Left forelimb (tissue), 1 donor: ENCODE measurements at places on chromosomes 1 and 21.

- DNase-seq: no peak
Measured at GRCh38 chr1:206555473-206555935, 48.2 kb downstream of the RASSF5 start.

- DNase-seq: no peak
Measured at GRCh38 chr1:26824731-26825130, 1.8 kb upstream of the ZDHHC18 start.

- DNase-seq: no peak
Measured at GRCh38 chr1:177246710-177247580, 76.2 kb downstream of the BRINP2 start.

GRCh38 chr1:89068291-89068690 is 3.3 kb upstream of the GBP1 start:
- DNase-seq: no peak

GRCh38 chr1:1021010-1021919 is 1.3 kb downstream of the AGRN start:
- DNase-seq: no peak

- no peak for DNase-seq
Measured at GRCh38 chr1:15410884-15411245, 1.2 kb downstream of the EFHD2 start.

DNA sequence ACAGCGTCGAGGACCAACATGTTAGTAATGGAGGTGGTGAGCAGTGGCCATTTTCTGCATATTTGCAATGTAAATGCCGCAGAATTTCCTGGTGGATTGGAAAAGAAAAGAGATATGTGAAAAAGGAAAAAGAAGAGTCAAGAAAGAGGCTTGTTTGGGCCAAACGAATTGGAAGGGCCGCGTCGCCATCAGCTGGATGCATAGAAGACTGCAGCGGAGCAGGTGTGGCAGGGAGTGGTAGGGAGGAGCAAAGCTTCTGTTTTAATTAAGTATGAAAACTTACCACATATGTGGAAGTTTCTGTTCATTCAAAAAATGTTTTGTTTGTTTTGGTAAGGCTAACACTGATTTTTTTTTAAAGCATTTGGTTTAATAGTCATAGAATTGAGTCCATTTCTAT is 690.7 kb downstream of the NCAM2 start:
- no peak for DNase-seq

GRCh38 chr1:55255901-55256300 is 40.7 kb upstream of the USP24 start:
- DNase-seq: no peak

DNA sequence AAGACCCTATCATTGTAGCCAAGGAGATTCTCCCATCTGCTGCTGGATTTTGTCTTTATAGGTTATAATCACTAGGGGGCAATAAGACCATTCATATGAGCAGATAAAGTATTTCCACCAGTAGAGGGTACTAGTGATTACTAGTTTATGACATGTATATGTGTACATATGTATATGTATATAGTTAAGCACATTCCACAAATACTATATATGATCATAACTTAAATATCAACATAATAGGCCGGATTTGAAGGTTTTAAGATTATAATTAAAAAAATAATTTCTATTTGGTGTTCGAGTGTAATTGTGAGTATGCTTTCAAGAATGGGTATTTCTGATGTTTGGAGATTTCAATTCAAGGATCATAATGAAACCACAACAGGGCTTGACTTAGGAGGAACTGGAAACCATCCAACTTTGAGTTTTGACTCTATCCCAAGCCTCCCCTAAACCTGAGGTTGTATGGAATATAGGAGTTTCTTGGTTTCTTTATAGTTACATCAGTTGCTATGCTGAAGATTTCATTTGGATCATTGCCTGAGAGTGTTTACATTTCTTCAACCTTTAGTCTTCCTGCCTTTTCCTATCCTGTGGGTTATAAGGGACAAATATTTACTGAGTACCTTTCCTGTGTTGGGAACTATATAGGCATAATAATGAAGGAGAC is 16.9 kb downstream of the TCEANC2 start:
- no peak for DNase-seq

- DNase-seq: no peak
Measured at GRCh38 chr1:162000053-162000420, 23.6 kb downstream of the OLFML2B start.

DNA sequence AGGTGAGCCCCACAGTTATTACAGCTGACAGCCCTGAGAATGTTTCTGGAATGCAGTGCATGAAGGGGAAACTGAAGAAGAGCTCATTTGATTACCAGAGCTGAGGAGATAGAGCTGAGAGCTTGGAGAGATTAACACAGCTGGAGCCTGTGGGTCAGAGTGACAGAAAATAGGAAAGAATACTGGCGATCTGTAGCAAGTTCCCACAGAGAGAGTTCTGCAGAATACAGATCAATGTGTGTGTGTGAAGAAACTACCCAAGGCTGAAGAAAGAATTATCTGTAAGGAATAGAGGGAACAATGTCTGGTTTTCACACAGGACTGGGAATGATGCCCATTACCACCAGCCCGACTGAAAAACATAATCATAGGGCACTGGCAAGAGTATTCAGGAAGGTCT is 103.6 kb upstream of the SNX7 start:
- DNase-seq: no peak

DNA sequence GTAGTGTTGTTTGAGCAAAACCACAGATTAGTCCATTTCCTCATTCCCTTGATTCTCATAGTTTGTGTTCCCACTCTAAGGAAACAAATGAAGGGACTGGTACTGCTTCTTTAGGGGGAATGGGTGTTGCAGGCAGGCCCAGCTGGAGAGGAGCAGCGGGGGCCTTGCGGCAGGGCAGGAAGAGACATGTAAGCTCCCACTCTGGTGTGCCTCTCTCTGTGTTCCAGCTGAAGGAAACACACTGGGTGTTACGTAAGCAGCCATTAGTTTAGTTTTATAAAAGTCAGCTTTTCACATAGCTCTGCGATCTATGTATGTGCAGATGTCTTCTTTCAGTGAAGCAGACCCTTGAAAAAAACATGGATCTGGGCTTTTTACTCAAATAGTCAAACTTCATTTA is 99.5 kb downstream of the CACHD1 start:
- no peak for DNase-seq

DNA sequence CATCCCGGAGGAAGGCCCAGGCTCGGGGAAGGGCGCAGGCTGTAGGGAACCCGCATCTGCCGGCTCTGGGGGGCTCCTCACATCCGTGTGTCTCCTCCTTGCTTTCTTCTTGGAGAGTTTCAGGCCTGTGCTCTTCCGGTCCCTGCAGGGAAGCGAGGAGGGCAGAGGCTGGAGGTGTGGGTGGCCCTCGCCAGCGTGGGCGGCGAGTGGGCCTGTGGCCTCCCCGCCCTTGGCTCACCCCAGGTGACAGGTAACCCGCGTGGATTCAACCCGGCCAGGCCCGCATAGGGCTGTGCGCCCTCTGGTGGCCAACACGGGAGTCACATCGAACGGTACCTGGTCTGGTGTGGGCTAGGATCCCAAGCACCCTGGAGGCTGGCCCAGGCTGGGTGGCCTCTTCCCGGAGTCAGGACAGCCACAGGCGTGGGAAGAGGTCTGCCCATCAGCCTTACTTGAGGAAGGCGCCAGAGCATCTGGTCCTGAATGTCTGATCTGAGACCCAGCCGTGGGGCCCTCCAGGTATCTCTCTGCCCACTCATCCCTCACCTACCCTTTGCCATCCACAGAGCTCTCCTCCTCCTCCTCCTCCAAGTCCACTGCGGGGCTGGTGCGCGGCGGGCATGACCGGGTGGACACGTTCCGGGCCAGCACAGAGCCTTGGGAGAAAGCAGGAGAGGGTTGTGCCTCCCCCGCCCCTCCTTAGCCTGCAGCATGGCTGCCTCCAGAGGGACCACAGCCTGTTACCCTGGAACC is 9.6 kb upstream of the TNFRSF25 start:
- no peak for DNase-seq

DNA sequence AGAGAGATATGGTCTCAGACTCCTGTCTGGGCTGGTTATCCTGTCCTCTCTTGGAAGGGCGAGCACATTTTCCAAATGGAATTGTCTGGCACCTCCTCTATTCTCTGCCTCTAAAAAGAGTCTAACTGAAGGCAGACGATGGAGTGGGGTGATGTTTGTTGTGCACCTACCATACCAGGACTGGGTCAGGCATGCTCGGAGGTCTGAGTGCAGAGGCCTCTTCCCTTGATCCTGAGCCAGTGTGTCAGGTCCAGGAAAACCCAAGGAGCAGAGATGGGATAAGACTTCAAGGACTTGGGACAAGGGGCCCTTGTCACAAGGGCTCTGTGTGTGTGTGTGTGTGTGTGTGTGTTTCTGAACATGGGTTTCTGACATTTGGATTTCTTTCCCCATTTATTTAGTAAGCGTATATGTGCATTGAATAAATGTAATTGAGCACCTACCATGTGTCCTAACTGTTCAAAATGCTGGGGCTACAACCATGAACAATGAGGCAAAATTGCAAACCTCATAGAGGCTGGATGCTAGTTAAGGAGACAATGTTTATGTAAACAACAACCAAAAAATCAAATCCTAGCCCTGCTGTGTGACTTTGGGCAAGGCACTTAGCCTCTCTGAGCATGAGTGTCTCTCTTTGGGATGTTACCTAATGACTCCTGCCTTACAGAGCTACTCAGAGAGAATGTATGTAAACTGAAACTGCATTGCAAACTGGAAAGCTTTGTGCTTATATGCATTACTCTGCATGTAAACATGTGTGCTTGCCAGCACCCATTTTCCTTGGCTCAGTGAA is 276.3 kb downstream of the FOXD2 start:
- peak; percentile 50 for DNase-seq
